Upper lobe of left lung (tissue), 6 donors: ENCODE measurements at places on chromosomes 11 and 22.

DNA sequence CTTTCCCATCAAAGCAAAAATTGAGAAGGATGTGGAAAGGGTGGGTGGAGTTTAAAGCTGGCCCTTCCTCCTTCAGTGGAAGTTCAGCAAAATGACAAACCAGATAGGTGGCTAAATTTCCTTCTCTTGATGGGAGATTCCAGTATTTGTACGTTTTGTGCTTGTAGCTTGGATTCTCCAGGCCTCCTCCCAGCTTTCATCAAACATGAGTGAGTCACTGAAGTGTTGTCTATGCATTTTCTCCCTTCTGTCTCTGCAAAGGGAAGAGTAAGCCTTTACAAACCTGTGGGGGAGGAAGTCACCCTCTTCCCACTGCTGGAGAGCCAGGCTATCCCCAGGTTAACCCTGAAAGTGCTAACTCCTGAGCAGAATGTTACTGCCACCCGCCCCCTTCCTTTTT lies 6.4 kb downstream of the MARK2 start:
- no peak for DNase-seq

GRCh38 chr11:77189588-77190210 lies 61.7 kb downstream of the MYO7A start:
- DNase-seq = peak; percentile 81

GRCh38 chr11:110509472-110509871 lies 79.7 kb downstream of the FDX1 start:
- DNase-seq = no peak

- DNase-seq = no peak
These were observed 19.8 kb downstream of the TPST2 start for GRCh38 chr22:26570115-26570514.

DNA sequence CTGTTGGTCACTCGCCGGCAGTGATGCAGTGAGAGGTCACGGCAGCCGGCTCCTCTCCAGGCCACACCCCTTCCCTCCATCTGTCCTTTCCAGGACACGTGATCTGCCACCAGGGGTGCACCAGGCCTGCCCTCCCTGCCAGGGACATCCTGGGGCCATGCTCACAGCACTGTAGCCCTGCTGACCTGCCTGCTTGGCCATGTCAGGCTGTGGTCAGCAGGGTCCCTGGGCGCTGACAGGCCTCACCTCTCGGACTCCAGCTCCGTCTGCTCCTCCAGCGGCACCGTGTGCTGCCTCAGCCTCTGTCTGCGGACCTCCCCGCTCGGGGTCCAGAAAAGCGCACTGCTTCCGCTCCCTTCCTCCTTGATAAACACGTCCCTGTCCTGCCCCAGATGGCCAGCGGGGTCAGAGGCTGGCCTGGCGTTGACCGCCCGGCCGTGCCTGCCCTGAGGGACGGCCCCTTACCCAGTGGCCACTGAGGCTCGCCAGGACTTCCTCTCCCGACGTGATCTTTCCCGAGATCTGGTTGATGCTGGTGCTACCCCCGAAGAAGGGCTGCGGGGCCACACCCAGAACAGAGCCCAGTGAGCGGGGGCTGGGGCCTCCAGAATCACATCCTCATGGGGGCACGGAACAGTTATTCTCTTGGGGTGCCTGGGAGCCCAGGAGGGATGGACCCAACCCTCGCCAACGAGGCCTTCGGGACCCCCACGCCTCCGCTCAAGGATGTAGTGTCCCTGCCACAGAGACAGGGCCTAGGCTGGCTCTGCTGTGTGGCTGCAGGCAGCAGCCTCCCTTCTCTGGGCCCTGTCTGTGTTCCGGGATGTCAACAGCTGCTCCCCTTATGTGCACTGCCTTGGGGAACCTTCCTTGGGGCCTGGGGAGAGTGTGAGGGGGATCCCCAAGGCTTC lies 36.3 kb upstream of the CARS1 start:
- DNase-seq = peak; percentile 71

DNA sequence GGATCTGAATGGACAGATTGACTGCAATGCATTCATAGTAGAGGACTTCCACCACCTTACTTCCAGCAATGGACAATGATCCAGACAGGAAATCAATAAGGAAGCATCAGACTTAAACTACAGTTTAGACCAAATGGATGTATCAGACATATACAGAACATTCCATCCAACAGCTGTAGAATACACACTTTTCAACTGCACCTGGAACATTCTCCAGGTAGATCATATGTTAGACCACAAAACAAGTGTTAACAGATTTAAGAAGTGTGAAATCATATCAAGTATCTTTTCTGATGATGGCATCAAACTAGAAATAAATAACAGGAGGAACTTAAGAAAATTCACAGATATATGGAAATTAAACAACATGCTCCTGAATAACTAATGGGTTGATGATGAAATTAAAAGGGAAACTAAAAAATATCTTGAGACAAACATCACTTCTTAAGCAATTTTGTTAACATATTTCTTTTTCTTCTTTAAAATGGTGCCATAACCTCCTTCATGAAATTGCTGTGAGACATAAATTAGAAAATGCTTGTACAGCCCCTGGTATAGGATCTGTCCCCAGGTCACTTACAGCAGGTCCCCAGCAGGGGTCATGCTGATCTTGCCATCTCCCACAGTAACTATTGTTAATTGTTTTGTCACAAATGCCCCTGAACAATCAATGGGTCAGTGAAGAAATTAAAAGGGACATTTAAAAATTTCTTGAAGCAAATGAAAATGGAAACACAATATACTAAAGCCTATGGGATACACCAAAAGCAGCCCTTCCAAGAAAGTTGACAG lies 100.0 kb upstream of the OR4B1 start:
- DNase-seq = no peak

DNA sequence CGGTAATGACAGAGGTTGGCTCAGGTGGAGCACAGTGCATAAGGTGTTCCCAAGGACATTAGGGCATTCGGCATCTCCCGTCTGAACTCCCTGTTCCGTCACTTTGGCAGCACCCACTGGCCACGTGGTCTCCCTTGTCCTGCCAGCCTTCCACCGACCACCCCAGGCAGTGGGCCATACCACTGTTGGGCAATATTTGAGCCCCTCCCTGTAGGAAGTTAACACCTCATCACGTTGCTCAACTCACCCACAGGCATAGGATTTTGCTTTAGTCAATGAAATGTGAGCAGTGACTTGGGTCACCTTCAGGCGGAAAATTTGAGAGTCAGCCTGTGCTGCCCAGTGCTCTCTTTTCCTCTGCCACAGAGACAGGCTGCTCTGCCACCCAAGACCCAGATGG lies 44.0 kb downstream of the SERPINH1 start:
- DNase-seq = no peak

GRCh38 chr11:126400479-126400878 lies 45.0 kb downstream of the ST3GAL4 start:
- DNase-seq = no peak

DNA sequence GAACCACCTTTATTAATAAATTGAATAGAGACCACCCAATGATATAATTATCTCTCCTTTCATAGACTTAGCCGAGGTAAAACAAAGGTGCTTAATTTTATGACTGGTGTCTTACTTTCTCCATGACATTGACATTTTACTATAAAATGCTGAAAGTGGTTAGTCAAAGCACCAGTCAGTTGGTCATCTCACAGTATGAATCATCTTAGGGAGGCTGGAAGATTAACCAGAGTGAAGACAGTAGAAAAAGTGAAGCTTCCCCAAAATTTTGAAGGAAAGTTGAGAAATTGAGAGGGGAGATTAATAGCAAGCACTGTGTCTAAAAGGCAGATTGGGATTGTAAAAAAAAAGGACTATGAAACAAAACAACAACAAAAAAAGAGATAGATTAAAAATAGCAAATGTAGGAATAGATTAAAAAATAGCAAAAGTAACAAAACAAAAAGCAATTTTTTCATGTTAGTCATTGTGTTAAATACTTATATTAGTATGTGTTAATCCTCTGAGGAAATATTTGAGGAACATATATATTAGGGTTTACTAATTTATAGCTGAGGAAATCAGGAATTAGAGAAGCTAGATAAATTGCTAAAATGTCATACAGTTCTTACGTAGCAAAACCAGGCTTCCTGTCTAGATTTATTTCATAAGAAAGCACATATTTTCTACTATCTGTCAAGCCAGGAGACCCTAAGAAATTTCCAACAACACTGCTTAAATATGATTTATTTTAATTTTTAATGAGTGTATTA lies 557.3 kb upstream of the ANO5 start:
- no peak for DNase-seq

- no peak for DNase-seq
These were observed 8.0 kb downstream of the RIBC2 start for GRCh38 chr22:45421349-45422055.
